ENCODE measurements at places on chromosomes 11 and 22.

DNA sequence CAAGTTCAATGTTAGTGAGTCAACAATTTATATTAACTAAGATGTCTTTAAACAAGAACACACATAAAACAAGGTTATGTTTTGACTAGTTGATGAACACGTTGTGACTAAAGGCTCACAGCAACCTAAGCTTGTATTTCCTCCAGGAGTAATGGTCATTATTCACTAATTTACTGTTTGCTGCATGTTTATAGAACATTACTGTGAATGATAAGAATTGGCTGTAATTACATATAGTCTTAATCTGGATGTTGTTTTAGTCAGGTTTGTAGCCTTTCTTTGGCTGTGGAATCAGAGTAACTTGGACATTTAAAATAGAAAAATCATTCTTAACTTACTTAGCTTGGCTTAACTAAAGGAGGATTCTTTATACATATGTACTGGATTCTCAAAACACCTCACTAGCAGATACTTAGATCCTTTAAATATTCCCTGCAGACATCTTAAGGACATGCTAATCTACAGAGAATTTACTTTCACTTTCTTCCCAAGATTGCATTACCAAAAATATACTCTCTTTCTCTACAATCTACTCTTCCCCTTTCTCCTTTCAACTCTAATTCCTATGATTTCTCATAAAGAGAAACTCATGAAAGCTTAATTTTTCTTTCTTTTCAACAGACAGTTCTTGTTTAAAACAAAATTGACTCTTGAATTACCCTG lies 319.7 kb upstream of the CTSC start:
- DNase-seq: no peak

GRCh38 chr11:24738972-24739371 lies 242.1 kb downstream of the LUZP2 start:
- no peak for DNase-seq

DNA sequence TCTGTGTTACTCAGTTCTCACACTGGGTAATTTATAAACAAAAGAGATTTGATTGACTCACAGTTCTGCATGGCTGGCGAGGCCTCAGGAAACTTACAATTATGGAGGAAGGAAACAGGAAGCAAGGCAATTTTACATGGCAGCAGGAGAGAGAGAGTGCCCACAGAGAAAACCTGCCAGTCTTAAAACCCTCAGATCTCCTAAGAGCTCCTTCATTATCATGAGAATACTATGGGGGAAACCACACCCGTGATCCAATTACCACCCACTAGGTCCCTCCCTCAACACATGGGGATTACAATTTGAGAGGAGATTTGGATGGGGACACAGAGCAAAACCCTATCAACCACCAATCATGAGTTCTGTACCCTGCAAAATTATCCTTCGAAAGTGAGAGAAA lies 1180.8 kb downstream of the JRKL start:
- DNase-seq: no peak

DNA sequence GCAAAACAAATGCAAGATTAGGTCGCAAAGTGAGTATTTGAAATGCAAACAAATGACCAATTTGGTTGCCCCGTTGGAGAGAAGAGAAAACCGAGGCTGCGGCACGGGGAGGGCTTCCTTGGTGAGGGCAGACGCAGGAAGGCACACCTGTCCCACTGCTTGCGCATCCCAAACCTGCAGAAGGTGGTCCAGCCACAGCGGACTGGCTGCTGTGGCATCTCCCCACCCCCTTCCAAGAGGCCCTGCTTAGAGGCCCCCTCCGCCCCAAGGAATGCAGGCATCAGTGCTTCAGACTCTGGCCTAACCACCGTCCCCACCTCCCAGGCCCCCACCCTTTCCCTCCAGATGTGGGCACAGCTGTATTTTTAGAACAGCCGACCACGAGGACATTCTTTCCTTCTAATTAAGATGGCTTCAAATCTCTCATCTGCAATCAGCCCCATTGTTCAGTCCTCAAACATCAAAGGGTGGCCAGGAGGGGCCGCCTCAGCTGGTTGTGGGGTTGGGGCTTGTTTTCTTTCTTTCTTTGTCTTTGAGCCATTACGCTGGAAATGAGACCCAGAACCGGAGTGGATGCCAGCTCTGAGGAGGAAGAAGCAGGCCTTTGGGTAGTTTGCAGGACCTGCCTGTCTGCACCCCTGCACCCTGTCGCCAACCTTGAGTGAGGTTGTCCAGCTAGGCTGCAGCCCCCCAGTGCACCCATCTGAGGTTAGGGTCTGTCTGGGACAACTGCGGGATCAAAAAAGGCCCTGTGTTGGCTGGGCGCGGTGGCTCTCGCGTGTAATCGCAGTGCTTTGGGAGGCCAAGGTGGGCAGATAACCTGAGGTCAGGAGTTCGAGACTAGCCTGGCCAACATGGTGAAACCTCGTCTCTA lies 9.4 kb upstream of the DERL3 start:
- DNase-seq: no peak

DNA sequence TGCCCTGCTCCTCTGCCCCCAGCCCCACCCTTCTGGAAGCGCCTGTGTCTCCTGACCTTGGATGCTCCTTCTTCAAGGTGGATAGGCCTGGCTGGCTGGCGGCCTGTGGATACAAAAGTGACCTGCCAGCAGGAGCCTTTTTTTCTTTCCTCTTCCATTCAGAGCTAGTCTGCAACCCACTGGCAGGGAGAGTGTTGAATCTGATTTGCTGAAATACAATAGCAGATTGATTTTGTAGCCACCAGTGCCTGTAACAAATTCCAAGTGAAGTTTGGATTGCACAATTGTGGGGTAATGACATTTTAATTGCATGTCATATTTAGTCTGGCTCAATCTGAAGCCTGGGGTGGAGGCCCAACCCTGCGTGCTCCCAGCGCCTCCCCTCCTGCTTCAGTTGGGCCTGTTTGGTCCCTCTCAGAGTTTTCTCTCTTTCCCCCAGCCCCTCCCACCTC lies 97.2 kb downstream of the GRIK4 start:
- DNase-seq: no peak

DNA sequence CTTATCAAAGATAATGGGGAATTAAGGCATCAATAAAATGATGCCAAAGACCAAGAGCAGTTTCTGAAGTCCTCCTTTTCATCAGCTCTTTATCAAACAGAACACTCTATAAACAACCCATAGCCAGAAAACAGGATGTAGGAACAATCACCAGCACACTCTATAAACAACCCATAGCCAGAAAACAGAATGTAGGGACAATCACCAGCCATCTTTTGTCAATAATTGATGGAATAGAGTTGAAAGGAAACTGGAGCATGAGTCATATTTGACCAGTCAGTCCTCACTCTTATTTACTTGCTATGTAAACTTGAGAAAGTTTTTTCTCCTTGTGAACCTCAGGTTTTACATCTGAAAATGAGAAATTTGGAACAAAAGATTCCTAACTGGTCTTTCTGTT lies 10.0 kb downstream of the MS4A2 start:
- DNase-seq: no peak

- DNase-seq: no peak
Observed at GRCh38 chr11:45924036-45924915, 1.8 kb downstream of the LARGE2 start.

Data from NCI-H524 treated with DMSO at 0.1 percent for 48 hours (cell line).